ENCODE measurements at places on chromosomes 11 and 22.

DNA sequence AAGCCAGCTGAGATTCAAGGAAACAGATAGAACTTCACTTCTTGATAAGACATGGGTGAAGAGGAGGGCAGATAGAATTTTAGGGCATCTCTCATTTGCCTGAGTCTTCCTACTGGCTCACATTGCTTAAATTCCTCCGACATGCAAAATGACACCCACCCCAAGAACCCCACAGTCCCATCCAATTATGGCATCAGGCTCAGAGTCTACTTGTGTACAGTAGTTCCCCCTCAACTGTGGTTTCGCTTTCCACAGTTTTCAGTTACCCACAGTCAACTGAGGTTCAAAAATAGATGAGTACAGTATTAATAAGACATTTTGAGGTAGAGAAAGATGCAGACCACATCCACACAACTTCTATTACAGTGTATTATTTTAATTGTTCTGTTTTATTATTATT, 99.8 kb downstream of the TTC17 start:
- no peak for DNase-seq

- DNase-seq = no peak
Observed at GRCh38 chr11:1297576-1298473, 11.6 kb downstream of the TOLLIP start.

DNA sequence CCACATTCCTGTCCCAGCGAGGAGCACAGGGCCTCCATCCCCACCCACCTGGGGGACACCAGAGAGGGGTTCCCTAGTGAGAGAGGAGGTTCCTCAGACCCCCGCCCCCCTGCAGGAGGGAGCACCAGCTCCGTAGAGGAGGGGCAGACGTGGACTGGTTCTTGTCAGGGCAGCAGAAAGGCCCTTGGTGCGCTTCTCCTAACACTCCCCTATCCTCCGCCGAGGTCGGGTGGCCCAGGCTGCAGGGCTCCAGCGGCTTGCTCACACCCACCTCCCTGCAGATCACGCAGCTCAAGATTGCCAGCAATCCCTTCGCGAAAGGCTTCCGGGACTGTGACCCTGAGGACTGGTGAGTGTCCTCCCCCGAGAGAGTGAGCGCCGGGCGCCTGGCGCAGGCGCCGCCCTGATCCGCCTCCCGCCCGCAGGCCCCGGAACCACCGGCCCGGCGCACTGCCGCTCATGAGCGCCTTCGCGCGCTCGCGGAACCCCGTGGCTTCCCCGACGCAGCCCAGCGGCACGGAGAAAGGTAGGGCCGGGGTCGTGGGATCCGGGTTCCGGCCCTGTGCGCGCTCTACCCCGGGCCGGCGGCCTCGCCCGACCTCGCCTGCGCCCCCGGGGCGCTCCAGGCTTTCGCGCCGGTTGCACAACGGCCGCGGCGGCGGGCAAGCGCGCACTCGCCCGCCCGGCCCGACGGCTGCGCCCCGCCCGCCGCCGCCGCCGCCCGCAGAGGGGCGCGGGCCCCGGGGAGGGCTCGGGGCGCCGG, 5.1 kb downstream of the TBX1 start:
- DNase-seq = no peak

- no peak for DNase-seq
Observed at GRCh38 chr22:25716637-25717036, 25.4 kb upstream of the MYO18B start.

DNA sequence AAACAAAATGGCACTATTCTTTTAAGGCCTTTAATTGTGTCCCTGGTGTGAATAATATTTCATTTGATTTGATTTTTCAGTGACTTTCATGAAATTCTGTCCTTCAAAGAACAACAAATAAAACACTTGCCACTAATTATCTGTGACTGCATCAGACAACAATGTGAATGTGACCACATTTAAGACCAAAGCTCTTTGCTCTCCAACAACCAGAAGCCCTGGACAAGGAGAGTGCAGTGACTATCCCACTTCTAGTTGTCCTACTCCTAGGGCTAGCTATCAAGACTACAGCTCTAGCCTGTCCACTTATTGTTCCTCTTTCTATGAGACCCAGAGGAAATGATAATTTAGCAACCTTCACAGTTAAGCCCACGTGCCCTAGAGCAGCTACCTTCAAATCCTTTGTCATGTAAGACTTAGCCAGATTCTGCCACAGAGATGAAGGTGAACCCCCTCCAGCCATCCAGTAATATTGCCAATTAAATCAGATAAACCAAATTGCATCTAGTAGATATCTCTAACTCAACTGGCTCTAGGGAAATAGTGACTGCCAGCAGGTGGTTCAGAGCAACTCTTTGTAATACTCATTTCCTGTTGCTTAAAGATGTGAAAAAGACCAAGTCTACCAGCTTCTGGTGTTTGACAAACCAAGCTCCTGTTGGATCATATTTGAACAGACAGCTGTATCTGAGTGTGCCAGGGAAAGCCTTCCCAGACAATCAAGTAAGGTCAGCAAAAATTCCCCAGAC, 142.6 kb upstream of the BLID start:
- no peak for DNase-seq

DNA sequence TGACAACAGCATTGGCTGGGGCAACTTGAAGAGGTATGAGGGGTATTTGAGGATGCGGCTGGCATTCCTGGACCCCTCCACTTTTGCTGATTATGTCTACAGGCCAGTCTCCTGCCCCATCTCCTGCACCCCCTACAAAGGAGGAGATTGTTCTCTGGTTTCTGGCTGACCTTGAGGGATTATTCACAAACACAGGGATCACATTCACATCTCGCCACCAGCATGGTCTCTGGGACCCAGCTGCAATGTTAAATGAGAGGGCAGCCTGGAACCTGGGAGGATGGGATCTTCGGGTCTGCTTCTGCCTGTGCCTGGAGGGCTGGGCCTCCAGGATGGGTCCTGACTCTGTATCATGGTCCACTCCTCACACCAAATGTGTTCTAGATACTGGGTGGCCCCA, 32.8 kb upstream of the MYEOV start:
- no peak for DNase-seq

GRCh38 chr11:100777736-100778135, 90.6 kb downstream of the ARHGAP42 start:
- DNase-seq = no peak

- no peak for DNase-seq
Observed at GRCh38 chr22:26038365-26038764, 130.9 kb upstream of the SEZ6L start.

- DNase-seq = no peak
Observed at GRCh38 chr22:40258017-40258416, 80.3 kb downstream of the TNRC6B start.

GRCh38 chr22:23581260-23581650, 1.2 kb upstream of the IGLL1 start:
- no peak for DNase-seq

DNA sequence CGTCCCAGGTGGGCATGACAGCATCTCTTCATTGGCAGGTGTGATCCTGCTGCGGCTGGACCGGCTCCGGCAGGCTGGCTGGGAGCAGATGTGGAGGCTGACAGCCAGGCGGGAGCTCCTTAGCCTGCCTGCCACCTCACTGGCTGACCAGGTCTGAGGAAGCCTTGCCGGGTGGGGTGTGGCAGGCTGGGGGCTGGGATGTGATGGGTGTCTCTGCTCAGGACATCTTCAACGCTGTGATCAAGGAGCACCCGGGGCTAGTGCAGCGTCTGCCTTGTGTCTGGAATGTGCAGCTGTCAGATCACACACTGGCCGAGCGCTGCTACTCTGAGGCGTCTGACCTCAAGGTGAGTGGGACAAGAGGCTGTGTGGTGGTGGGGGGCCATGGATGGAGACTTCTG, 3.5 kb downstream of the LARGE2 start:
- DNase-seq = no peak

DNA sequence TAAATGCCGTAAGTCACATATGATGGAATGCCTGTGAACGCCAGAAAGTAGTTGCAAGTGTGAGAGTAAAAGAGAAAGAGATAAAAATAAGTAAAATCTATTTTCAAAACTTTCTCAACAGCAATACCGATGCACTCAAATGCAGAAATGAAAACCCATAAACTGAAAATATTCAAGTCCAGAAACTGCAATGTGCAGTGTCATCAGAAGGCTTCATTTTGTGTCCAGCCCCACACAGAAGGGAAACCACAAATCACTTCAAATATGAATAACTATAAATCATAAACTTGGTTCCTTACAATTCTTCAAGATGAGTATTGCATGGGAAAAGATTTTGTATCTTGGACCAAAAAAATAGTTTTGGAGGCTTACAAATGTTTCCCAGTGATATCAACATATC, 375.2 kb upstream of the ANO5 start:
- DNase-seq = no peak

GRCh38 chr11:17443926-17444690, 32.5 kb downstream of the ABCC8 start:
- DNase-seq = no peak

DNA sequence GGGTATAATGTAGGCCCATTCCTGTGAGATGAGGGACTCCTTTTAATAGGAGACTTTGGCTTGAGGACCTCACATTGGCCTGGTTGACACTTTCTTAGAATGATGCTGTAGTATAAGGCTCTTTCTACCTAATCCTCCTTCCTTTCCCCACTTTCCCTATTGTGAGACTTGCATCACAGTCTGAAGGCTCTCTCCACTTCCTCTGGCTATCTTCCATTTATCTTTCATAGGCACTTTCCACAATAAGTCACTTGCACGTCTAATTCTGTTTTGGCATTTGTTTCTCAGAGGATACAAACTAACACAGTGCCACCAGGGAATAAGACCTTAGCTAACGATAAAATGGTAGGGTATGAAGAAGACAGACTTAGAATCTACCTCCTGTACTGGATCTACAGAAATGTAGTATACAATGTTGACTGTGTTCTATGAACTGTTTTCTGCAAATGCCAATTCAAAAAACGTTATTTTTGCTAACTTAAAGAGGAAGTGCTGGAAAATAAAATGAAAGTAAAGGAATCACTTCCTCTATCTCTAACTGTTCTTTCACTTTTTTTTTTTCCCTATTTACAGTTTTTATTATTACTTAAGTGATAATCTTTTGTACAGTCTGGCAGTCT, 17.9 kb upstream of the PDE3B start:
- no peak for DNase-seq

- DNase-seq = no peak
Observed at GRCh38 chr11:16809886-16810668, 71.6 kb downstream of the C11orf58 start.

GRCh38 chr11:103851166-103851651, 185.2 kb upstream of the DDI1 start:
- DNase-seq = no peak

DNA sequence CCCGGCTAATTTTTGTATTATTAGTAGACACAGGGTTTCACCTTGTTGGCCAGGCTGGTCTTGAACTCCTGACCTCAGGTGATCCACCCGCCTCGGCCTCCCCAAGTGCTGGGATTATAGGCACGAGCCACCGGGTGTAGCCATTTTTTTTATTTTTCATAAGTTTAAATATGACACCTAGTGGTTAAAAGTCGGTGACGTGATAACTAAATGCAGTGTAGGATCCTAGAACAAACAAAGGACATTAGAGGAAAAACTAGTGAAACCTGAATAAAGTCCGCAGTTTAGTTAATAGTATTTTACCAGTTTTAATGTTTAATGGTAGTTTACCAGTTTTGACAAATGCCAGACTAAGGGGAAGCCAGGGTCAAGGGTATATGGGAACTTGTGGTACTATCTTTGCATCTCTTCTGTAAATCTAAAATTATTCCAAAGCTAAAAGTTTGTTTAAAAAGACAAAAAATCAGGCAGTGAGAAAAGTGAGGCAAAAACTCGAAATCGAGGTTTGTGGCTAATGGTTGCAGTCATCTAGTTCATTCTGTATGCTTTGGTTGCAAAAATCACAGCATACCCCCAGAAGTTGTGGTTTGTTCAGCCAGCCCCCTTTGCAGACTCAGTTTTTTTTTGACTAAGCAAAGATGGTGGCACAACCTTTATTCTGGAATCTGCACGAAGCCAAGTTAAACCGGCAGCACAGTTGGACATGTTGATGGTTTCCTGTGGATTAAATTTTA, 29.6 kb downstream of the TOM1 start:
- no peak for DNase-seq

- DNase-seq = no peak
Observed at GRCh38 chr11:27945348-27945747, 162.6 kb downstream of the KIF18A start.

DNA sequence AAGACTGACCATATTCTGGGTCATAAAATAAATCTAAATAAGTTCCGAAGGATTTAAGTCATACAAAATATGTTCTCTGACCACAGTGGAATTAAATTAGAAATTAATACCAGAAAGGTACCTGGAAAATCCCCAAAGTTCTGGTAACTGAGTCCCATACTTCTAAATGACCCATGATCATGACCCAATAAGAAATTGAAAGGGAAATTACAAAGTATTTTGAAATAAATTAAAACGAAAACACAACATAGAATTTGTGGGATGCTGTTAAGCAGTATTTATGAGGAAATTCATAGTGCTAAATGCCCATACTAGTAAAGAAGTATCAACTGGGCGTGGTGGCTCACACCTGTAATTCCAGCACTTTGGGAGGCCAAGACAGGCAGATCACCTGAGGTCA, 23.4 kb upstream of the IL10RA start:
- DNase-seq = no peak

DNA sequence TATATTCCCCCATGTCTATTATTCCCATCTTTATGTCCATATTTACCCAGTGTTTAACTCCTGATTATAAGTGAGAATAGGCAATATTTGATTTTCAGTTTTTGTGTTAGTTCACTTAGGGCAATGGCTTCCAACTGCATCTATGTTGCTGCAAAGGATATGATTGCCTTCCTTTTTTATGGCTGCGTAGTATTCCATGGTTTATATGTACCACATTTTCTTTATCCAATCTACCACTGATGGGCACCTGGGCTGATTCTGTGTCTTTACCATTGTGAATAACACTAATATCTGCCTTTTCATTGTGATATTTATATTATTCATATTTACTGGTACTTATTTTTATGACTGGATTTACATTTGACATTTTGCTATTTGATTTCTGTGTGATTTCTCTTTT, 649.6 kb downstream of the NTM start:
- DNase-seq = no peak

GRCh38 chr11:63804259-63804658, 9.0 kb upstream of the SPINDOC start:
- no peak for DNase-seq

DNA sequence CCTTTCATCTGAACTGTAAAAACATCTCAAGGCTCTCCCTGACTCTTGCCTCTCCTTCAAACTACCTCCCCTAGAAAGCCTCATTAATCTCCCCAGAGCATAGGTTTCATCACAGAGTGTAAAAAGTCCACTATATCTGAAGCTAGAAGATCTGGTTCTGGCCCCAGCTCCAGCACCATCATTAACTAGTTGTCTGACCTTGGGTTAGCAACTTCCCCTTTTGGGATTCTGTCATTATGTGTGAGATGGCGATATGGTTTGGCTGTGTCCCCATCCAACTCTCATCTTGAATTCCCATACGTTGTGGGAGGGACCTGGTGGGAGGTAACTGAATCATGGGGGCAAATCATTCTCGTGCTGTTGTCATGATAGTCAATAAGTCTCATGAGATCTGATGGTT, 97.3 kb downstream of the KCNC1 start:
- no peak for DNase-seq

GRCh38 chr11:118448294-118448693, 12.0 kb downstream of the KMT2A start:
- DNase-seq = no peak
